ENCODE measurements at places on chromosomes 12 and 14.

GRCh38 chr12:664075-664778 lies 982 bp upstream of the NINJ2 start:
- DNase-seq = no peak

DNA sequence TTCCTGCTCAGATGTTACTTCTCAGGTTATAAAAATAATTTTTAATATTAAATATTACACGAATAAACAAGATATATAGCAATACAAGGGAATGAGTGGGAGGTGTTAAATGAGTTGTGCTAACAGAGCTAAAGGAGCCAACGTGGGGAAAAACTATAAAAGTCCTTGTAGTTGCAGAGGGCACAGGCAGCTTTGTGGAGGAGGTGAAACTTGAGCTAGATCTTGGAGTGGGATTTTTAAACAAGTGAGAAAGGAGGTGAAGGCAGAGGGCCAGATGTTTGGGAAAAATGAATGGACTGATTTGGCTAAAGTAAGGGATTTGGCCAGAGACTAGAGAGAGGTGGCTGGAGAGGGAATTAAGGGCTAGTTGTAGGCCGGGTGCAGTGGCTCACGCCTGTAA lies 5.2 kb upstream of the FKBP11 start:
- no peak for DNase-seq

DNA sequence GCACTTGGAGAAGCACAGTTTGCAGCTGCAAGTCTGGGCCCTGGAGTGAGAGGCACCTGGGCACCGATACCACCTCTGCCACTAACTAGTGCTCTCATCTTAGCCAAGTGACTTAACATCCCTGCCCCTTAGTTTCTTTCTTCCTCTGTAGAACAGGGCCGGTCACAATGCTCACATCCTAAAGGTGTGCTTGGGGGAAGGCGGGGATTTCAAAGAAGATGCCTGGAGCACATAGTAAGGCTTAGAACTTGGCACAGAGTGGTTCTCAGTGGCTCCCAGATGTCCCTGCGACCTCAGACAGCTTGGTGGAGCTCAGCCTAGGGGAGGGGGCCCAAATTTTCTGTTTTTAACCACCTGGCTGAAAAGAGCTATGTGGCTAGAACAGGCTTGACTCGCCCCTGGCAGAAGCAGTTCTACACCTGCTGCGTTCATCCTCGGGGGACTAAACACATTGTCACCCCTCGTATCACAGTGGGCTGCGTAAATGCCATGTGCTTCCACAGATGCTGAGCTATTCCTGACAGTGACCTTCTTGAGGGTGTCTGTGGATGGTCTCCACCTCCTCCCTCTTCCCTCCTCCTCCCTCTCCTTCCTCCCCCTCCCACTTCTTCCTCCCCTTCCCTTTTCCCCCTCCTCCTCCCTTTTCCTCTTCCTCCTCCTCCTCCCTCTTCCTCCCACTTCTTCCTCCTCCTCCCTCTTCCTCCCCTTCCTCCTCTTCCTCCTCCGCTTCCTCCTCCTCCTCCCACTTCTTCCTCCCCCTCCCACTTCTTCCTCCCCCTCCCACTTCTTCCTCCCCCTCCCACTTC lies 112.1 kb downstream of the PHETA1 start:
- no peak for DNase-seq

GRCh38 chr12:3728686-3729085 lies 24.2 kb downstream of the CRACR2A start:
- DNase-seq = no peak

GRCh38 chr12:93311827-93312226 lies 65.9 kb upstream of the NUDT4 start:
- no peak for DNase-seq

GRCh38 chr14:89394972-89395371 lies 22.1 kb downstream of the FOXN3 start:
- no peak for DNase-seq

Measured in progenitor cell of endocrine pancreas (in vitro differentiated cells).